Stimulated activated naive B cell treated with anti-CD40 and anti-IgM and Interleukin-4, amounts not matched to agents 10 μg/mL and 1 μg/mL and 100 μg/mL, for 72 hours (primary cell): ENCODE measurements at places on chromosomes 1 and 21.

GRCh38 chr21:37458669-37459276, 92.2 kb downstream of the DYRK1A start:
- peaks cover 31% of the 10 kb centered on the region for H3K36me3 ChIP-seq
- H3K27ac ChIP-seq, result peak overlapping the region; percentile 83
- no peak for DNase-seq

GRCh38 chr1:182301467-182302198, 90.0 kb downstream of the GLUL start:
- no peak overlapping the region for H3K27ac ChIP-seq
- no peak overlapping the region for H3K4me3 ChIP-seq
- DNase-seq, result no peak
- H3K4me1 ChIP-seq, result no peaks in the 10 kb centered on the region
- H3K27me3 ChIP-seq, result no peaks in the 10 kb centered on the region

- no peak for DNase-seq
- peaks cover 61% of the 10 kb centered on the region for H3K27me3 ChIP-seq
- no peaks in the 10 kb centered on the region for H3K36me3 ChIP-seq
- H3K4me3 ChIP-seq, result no peak overlapping the region
Measured at GRCh38 chr1:204971517-204972336, 71.3 kb upstream of the CNTN2 start.

DNA sequence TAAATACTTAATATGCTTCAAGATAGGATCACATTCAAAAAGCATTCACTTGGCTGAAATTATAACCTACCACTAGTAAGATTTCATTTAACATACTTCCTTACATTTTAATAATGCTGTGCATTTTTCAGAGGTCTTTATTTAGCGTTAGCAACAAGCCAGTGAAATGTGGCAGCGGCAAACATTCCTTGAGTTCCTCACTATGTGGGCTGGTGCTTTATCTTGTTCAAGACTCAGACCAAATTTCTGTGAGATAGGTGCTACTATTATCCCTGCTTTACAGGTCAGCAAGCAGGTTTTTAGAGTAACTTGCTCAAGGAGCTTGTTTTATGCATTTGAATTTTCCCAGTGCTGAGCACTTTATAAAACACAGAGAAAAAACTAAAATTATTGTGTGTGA, 132.7 kb downstream of the PLPPR4 start:
- H3K4me3 ChIP-seq, result no peak overlapping the region
- no peak overlapping the region for H3K27ac ChIP-seq
- DNase-seq, result no peak
- H3K36me3 ChIP-seq, result no peaks in the 10 kb centered on the region
- no peaks in the 10 kb centered on the region for H3K4me1 ChIP-seq

DNA sequence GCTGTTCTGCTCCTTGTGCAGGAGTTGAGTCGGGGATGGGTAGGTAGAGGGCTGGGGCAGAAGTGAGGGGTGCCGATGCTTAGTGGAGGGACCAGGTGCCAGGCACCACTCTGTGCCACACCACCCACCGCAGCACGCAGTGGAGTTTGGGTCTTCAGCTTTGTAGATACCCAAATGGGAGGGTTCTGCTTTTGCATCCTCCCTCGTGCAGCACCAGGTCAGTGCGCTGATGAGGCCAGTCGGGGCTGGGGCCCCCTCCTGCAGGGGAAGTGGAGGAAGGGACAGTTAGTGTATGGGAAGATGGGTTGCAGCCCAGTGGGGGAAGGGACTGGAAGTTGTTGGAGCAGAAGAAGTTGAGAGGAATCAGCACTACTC, 244.0 kb downstream of the RHOU start:
- H3K27me3 ChIP-seq, result peaks cover 14% of the 10 kb centered on the region
- H3K4me3 ChIP-seq, result no peak overlapping the region
- DNase-seq, result no peak
- H3K4me1 ChIP-seq, result no peaks in the 10 kb centered on the region

DNA sequence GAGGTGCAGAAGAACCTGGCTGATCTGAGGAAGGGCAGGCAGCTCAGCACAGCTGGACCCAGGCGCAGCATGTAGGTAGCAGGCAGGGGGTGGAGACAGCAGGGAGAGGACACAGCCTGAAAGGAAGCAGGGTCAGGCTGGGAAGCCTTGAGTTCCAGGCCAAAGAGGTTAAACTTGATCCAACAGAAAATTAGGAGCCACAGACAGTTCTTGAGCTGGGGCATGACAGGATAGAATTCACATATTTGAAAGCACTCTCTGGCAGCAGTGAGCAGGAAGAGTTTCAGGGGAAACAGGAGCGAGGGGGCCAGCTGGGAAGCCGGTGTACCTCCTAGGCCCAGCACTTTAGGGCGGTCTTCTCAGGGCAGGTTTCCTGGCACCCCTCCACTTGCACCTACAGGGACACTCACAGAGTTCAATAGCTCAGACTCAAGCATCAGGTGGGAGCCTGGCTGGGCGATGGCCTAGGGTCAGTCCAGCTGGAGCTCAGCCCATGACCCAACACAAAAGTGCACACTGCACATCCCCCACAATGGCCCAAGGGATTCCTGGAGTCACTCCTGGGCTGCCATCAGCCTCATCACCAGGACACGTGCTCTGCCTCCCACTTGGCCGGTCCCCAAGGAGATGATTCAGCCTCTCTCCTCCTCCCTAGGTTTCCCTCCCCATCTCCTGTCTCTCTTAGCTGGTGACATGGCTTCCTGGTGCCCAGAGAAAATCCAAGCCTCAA, 22.7 kb downstream of the MATN1 start:
- DNase-seq, result no peak
- no peak overlapping the region for H3K27ac ChIP-seq
- no peaks in the 10 kb centered on the region for H3K36me3 ChIP-seq
- H3K4me3 ChIP-seq, result no peak overlapping the region
- no peaks in the 10 kb centered on the region for H3K4me1 ChIP-seq
